ENCODE measurements at places on chromosomes 11 and 22.
A peak's percentile ranks its signal among the peaks of the same experiment; 100 is the strongest.

GRCh38 chr11:116257092-116257491 lies 515.7 kb downstream of the BUD13 start:
- DNase-seq: no peak

- no peak for DNase-seq
Measured at GRCh38 chr11:18927550-18928322, 11.5 kb downstream of the MRGPRX1 start.

DNA sequence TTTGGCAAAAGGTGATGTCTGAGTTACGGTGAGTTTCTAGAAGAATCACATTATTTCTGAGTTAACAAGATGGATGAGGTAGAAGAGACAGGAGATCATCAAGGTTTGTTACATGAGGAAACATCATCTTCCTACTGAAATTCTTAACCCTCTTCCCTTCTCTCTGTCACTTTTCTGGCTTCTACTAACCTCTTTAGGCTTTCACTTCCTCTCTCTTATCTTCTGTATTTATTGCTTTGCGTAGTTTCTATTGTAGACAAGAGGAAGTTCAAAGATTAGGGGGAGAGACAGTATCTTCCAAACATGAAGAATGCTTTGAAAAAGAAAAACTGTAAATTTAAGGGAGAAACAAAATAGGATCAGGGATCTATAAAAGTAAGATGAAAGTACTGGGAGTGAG lies 75.4 kb downstream of the TRPC6 start:
- no peak for DNase-seq

- DNase-seq: no peak
Measured at GRCh38 chr11:1946812-1947484, at the start of gene MRPL23. Gene MRPL23 (plus strand): TSS chr11:1947332. CDS start chr11:1947363, 31 bp downstream.

DNA sequence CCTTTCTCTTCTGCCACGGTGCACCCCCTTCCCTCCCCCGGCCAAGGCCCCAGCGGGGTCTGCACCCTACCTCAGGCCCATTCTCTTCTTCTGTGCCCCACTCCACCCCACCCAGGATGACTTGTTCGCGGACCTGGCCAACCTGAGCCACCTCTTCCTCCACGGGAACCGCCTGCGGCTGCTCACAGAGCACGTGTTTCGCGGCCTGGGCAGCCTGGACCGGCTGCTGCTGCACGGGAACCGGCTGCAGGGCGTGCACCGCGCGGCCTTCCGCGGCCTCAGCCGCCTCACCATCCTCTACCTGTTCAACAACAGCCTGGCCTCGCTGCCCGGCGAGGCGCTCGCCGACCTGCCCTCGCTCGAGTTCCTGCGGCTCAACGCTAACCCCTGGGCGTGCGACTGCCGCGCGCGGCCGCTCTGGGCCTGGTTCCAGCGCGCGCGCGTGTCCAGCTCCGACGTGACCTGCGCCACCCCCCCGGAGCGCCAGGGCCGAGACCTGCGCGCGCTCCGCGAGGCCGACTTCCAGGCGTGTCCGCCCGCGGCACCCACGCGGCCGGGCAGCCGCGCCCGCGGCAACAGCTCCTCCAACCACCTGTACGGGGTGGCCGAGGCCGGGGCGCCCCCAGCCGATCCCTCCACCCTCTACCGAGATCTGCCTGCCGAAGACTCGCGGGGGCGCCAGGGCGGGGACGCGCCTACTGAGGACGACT lies 15.9 kb downstream of the RTN4RL2 start:
- peak; percentile 28 for DNase-seq

DNA sequence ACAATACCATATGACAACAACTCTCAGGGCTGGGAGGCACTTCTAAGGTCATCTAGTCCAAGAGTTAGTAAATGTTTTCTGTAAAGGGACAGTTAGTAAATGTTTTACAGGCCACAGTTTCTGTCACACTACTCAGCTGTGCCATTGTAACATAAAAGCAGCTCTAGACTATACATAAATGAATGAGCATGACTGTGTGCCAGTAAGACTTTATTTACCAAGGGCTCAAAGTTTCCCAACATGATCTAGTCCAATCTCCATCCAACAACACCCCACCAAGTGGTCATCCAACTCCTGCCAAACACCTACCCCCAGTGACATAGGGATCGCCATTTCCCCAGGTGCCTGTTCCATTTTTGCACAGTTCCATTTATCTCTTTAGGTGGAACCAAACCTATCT lies 12.1 kb downstream of the SERGEF start:
- no peak for DNase-seq

DNA sequence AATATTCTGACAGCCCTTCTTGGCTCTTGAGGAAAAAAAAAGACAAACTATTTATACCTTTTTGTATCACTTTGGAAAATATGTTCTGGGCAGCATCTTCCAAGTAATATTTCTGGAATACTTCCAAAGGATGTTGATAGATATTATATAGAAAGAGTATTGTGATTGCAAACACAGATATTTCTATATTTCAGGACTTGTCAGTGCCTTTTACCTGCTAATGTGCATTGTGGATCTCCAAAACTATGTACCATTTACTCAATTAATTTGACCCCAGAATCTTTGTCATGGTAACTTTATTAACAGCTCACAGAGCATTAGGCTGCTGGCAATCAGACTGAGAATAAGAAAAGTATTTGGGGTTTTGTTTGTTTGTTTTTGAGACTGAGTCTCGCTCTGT lies 16.7 kb upstream of the CCND1 start:
- no peak for DNase-seq

- no peak for DNase-seq
Measured at GRCh38 chr22:20588092-20588842, 80.9 kb downstream of the MED15 start.

- DNase-seq: no peak
Measured at GRCh38 chr11:26623076-26623659, 51.1 kb upstream of the MUC15 start.

- DNase-seq: no peak
Measured at GRCh38 chr22:43566021-43566420, 154.2 kb downstream of the MPPED1 start.

GRCh38 chr22:49853981-49854831 lies 562 bp downstream of the ZBED4 start:
- no peak for DNase-seq

DNA sequence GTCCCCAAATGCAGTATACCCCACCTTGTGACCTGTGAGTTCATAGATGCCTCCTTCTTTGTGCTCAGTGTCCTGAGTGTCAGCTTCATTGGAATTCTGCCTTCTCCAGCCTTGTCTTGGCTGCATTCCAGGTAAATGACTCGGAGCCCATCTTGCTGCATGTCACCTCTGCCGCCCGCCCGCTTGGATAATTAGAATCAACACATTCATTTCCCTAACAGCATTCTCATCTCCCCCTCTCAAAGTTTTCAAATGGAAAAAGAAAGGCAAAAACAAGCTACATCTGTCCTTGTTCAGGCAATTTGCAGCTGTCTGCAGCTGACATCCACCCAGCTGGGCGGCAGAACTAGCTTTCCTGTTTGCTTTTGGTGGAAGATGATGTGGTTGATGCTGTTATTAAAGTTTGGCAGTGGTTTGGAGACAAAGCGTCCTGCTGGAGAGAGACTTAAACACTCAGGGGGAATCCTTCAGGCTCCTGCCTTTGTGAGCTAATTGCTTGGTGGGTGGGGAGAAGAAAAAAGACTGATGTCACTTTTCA lies 198.8 kb upstream of the SEZ6L start:
- DNase-seq: no peak

DNA sequence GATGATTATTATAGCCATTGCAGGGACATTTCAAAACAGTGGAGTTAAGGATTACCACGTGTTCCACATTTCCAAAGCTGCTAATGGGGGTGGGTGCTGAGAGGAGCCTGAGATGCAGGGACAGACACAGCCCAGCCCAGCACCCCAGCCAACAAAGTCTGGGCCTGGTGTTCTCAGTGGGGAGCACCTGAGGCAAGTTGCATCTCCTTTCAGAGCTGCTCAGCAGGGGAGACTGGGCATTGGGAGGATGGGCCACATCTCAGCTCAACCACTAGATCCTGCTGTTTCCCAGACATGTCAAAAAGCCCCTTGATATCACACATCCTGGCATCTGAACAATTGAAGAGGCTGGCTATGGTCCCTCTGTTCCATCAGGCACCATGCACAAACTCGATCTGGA lies 458.0 kb upstream of the KIRREL3 start:
- DNase-seq: no peak

DNA sequence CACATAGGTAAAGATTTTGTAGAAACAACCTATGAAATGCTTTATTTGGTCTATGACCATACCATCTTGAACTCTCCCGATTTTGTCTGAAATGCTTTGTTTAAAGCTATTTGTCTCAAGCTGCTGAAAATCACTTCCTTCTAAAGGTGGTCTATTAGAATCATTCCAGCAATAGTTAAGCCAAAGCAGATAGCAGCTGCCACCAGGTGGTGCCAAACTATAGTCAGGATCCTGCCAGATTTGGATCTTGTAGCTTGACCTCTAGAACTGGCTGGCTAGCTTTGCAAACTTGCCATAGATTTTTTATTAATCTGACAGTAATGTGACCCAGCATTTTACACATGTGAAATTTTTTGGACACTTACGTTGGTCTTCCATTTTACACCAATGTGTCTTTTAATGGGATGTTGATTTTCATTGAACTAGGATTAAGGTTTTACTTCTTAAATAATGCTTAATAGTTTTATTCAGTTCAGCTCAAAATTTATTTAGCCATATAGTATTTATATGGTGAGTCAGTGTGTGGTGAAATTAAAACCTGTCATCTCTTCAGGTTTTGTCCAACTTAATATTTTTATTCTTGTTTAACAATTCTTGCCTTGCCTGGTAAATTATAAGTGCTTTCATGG lies 19.7 kb downstream of the CTR9 start:
- no peak for DNase-seq

DNA sequence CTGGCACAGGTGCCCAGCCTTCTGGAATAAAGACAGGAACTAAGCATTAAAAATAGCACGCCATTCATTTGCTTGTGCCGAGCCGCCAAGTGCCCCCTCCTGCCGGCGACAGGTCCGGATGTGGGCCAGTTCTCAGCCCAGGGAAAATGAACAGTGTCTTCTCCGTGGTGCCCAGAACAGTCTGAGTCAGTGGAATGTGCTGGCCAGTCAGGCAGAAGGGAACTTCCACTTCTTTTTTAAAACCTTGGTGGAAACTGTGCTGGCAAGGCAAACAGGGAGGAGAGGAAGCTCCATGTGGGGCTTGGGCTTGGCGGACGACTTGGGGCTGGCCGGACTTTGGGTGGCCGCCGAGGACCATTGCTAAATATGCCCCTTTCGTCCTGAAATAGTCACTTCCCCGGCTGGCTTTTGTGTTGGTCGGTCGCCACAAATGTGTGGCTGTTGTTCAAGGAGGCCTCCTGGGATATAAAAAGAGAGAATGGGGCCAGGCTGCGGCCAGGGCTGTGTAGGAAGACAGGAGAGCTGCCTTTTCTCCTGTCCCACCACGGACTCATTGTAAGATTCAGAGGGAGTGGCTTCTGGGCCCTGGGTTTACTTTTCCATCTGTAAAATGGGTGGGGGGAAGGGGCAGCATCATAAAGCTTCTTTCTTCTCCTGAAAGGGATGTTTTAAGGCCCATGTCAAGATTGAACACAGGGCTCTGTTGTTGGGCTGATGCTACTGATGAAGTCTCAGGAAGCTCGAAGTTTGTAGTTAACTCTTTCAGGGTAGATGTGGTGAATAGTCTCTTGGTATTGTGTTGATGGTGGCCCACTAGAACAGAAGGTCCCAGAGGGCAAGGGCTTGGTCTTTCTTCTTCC lies 101.0 kb downstream of the PTPRJ start:
- DNase-seq: peak; percentile 7

GRCh38 chr11:61023966-61024295 lies 52.5 kb downstream of the CD6 start:
- DNase-seq: no peak

GRCh38 chr11:92931746-92932422 lies 37.6 kb upstream of the MTNR1B start:
- no peak for DNase-seq

- no peak for DNase-seq
Measured at GRCh38 chr11:23315286-23315685, 455.0 kb upstream of the CCDC179 start.

DNA sequence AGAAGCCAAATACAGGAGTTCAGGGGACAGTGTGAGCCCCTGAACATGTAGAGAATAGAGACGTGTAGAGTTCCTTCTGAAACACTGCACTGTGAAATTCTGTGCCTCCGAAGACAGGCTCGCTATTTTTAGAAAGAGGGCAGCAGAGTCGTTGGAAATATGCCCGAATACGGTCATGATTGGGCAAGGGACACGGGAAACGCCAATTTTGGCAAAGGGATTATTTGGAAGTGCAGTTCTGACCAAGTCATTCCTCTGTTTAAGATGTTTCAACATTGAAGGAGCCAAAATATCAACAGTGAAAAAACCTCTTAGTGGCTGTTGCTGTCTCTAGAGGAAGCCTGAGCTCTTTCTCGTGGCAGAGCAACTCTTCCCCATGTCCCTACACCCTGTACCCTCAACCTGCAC lies 9.5 kb upstream of the CBX6 start:
- no peak for DNase-seq

- DNase-seq: no peak
Measured at GRCh38 chr11:1648653-1649420, 19.3 kb downstream of the KRTAP5-5 start.

- DNase-seq: no peak
Measured at GRCh38 chr11:133531458-133531857, 843 bp downstream of the OPCML start.

DNA sequence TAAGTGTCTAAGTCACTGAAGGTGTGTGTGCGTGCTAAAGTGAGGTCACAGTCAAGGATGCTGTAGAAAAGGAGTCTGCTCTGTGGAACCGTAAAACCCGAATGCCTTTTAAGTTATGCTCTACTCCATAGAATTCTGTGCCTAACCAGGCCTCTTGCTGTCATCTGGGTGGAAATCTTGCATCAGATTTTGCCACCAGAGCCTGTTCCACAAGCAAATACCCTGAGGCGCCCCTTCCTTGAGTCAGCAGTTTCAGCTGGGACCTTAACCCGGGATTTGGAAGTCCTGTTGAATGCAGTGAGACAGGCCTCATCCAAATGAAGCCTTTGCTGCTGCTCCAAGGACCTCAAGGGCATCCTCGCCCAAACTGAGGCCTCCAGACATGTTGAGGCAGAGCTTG lies 109.8 kb downstream of the WNT11 start:
- no peak for DNase-seq

GRCh38 chr11:17513853-17514252 lies 30.4 kb downstream of the USH1C start:
- DNase-seq: no peak

- no peak for DNase-seq
Measured at GRCh38 chr11:59878575-59878974, at the start of gene OOSP3. Gene OOSP3 (plus strand): TSS chr11:59878782. CDS start chr11:59878809, 27 bp downstream.

GRCh38 chr11:123799438-123799837 lies 6.7 kb downstream of the OR6M1 start:
- DNase-seq: no peak
